Activated naive CD8-positive, alpha-beta T cell treated with anti-CD3 and anti-CD28 coated beads for 36 hours (primary cell): ENCODE measurements at places on chromosomes 2 and 18.

DNA sequence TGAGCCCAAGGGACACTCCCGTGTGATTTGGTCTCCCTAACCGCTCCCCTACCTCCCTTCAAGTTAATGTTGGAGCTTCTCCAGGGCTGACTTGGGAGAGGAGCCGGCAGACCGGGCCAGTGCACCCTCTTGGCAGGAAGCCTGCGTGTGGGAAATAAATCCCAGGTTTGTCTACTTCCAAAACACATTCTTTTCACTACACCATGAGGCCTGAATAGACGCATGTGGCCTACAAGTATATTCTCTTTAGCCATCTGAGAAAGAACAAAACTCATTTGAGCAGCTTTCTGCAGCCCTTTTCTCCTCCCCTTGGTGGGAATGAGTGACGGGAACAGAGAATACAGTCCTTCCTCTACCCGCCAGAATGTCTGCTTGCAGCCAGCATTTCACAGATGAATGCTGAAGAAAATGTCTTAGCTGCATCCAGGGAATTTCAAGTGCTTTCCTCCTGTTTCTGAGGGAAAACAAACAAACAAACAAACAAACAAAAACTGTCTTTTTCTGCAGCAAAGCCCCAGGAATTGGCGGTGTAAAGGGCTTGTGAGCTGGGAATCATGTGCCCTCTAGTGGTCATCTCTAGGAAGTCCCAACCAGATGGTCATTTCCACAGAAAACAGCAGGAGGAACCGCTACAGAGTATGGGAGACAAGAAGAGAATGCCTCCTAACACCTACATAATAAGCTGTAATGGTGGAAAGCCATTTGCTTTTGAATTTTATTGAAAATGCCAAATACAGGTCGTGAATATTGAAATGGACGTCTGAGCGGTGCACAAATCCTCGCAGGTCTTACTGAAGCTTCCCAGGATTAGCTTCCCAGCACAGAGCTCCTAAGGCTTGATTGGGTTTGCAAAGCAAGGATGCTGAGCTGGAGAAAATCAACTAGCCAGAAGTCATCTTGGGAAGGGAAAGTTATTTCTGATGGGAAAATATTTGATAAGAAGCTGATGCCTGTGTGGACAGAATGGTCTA, 41.2 kb upstream of the DAPL1 start:
- H3K4me1 ChIP-seq = no peaks in the 10 kb centered on the region
- no peak overlapping the region for H3K4me3 ChIP-seq

DNA sequence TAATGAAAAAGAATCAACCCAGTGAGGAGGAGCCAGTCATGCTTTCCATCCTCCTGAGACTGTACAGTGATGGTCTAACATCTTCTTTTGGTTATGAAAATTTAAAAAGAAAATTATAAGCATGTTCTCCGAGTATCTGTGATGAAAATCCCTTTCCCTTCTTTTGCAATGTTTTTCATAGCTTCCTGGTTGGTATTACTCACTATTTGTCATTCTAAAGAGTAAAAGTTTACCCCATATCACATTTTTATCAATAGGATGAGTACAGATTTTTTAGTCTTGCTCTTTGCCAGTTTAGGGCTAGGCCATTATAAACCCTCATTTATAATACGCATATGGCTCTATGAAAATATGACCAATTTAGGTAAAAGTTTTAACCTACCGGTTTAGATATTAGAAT, 564.1 kb downstream of the SUCLG1 start:
- no peak for DNase-seq
- H3K27me3 ChIP-seq = peaks cover 4% of the 10 kb centered on the region
- H3K27ac ChIP-seq = no peak overlapping the region
- H3K4me3 ChIP-seq = no peak overlapping the region
- no peaks in the 10 kb centered on the region for H3K4me1 ChIP-seq
- no peaks in the 10 kb centered on the region for H3K36me3 ChIP-seq

DNA sequence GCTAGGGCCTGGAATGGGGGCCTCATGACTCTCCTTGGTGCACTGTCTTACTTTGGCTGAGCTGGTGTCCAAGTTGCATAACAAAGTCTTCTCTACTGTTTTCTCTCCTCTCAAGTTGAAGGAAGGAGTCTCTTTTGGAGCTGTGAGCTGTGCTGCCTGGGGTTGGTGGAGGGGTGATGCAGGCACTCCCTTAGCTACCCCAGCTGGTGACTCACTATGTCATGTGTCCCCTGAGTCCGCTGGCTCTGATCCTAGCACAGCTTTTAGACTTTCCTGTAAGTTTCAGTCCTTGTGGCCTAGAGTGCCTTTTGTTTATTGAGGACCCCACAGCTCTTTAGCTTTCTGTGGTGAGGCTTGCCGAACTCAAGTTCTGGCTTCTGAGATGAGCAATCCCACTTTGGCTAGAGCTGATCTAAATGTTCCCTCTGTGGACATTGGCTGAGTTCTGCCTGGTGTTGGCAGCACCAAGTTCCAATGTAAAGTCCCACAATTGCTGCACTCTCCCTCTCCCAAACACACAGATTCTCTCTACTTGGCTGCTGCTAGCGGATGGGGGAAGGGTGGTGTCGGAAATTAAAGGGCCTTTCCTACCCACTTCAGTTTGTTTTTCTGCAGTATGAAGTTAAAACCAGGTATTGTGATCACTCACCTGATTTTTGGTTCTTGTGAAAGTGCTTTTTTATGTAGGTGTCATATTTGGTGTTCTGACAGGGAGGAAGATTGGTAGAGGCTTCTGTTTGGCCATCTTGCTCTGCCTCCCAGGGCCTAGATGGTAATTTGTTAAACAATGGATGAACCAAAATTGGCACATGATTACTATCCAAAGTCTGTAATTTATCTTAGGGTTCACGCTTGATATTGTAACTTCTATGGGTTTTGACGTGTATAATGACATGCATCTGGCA, 83.2 kb downstream of the COMMD1 start:
- H3K4me1 ChIP-seq = peaks cover 8% of the 10 kb centered on the region
- no peak overlapping the region for H3K27ac ChIP-seq
- no peaks in the 10 kb centered on the region for H3K27me3 ChIP-seq
- DNase-seq = no peak
- H3K4me3 ChIP-seq = no peak overlapping the region

DNA sequence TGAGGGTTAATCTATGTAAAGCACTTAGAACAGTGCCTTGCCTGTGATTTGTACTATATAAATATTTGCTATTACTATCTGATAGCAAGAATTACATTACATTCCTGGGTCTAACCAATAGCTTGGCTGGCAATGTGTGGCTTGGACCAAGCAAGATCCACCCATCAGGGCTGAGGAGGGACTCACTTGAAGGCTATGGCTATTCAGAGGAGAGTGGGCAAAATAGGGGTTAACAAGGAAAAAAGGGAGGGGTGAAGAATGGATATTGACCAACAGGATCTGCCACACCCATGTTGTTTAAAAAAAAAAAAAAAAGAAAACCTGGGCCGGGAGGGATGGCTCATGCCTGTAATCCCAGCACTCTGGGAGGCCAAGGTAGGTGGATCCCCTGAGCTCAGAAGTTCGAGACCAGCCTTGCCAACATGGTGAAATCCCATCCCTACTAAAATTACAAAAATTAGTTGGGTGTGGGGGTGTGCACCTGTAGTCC, 20.0 kb upstream of the TMBIM1 start:
- peaks cover 19% of the 10 kb centered on the region for H3K4me1 ChIP-seq
- no peak for DNase-seq
- no peak overlapping the region for H3K4me3 ChIP-seq
- no peaks in the 10 kb centered on the region for H3K36me3 ChIP-seq

DNA sequence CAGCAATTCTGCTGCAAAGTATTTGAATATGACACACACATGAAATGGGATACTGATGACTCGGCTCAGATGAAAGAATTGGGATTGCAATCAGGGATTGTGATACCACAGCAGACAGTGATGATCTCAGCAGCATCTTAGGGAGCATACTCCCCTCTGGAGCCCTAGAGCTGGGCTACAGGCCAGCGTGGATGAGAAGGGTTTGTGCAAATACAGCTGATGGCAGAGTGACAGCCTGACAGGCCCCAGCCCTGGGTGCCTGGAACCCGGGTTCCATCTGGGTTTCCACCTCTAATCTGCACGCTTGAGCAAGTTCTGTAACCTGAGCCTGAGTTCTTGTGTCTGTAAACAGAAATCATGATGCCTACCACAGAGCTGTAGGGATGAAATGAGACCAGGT, 418.0 kb downstream of the LRATD1 start:
- no peaks in the 10 kb centered on the region for H3K36me3 ChIP-seq
- no peak overlapping the region for H3K4me3 ChIP-seq
- no peaks in the 10 kb centered on the region for H3K4me1 ChIP-seq
- H3K27ac ChIP-seq = no peak overlapping the region
- no peak for DNase-seq

DNA sequence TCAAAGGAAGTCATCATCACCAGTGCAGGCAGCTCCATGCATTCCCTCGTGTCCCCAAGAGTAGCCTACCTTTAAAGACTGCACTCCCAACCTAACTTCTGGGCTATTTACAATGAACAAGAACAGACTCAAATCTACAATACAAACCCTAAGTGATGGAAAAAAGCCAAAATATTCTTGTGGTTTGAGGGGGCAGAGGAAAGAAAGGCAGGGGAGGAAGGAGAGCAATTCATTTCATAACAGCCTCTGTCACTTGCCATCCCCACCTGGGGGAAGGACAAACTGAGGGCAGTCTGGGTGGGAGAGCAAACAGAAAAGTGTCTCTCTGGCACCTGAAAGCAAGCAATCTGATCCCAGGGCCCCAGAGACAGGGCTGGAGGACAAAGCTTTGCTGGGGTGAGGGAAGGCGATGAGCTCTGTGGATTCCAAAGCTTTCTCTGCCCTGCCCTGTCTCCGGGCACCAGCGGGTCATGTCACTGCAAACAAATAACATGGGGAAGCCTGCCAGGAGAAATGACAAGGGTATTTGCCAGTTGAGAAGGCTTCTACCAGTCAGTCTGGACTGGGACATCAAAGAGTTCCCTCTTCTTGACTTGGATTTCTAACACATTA, 528.0 kb upstream of the TNP1 start:
- peaks cover 14% of the 10 kb centered on the region for H3K4me1 ChIP-seq
- no peak overlapping the region for H3K4me3 ChIP-seq
- H3K27ac ChIP-seq = no peak overlapping the region
- peaks cover 12% of the 10 kb centered on the region for H3K27me3 ChIP-seq

- H3K36me3 ChIP-seq = no peaks in the 10 kb centered on the region
- DNase-seq = no peak
- no peak overlapping the region for H3K4me3 ChIP-seq
- H3K4me1 ChIP-seq = no peaks in the 10 kb centered on the region
- no peak overlapping the region for H3K27ac ChIP-seq
Observed at GRCh38 chr2:6744038-6744437, 121.7 kb downstream of the CMPK2 start.

- H3K4me1 ChIP-seq = peaks cover 36% of the 10 kb centered on the region
- H3K27me3 ChIP-seq = no peaks in the 10 kb centered on the region
- peaks cover 32% of the 10 kb centered on the region for H3K36me3 ChIP-seq
- peak overlapping the region; percentile 95 for H3K27ac ChIP-seq
- DNase-seq = no peak
Observed at GRCh38 chr18:32093102-32093511, 1.4 kb downstream of the RNF138 start.

DNA sequence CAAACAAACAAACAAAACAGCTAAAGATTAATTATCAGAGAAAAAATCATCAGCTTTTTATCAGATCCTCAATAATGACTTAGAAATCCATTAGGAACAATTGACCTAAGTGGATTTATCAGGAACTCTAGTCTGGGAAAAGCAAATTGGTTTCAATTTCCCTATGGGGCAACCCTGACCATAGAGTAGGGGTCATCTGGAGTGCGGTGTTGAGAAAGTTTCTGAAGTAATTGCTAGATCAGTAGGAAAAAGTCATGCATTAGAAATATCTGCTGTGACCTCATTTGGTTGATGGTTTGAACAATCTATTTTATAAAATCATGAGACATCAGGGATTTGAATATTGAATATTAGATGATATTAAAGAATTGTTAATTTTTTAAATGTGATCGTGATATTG, 507.9 kb downstream of the TXNL1 start:
- H3K4me3 ChIP-seq = no peak overlapping the region
- no peak overlapping the region for H3K27ac ChIP-seq
- no peaks in the 10 kb centered on the region for H3K36me3 ChIP-seq
- DNase-seq = no peak

DNA sequence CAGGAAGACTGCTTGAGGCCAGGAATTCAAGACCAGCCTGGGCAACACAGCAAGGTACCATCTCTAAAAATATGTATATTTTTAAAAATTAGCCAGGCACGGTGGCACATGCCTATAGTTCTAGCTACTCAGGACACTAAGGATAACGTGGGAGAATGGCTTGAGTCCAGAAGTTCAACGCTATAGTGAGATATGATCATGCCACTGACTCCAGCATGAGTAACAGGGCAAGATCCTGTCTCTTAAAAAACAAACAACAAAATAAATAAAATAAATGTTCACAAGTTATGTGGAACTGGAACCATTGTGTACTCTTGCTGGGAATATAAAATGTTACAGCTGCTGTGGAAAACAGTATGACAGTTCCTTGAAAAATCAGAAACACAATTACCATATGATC, 47.2 kb downstream of the USP34 start:
- H3K27me3 ChIP-seq = no peaks in the 10 kb centered on the region
- peaks cover 65% of the 10 kb centered on the region for H3K4me1 ChIP-seq
- no peak for DNase-seq
- no peak overlapping the region for H3K4me3 ChIP-seq
- peaks cover 5% of the 10 kb centered on the region for H3K36me3 ChIP-seq

GRCh38 chr2:207162316-207162715, 3.4 kb downstream of the KLF7 start:
- H3K27me3 ChIP-seq = no peaks in the 10 kb centered on the region
- peaks cover 75% of the 10 kb centered on the region for H3K4me1 ChIP-seq
- H3K36me3 ChIP-seq = peaks cover 6% of the 10 kb centered on the region
- H3K4me3 ChIP-seq = no peak overlapping the region
- no peak for DNase-seq
- H3K27ac ChIP-seq = no peak overlapping the region

GRCh38 chr2:58006256-58006951, 40.2 kb upstream of the VRK2 start:
- no peaks in the 10 kb centered on the region for H3K36me3 ChIP-seq
- DNase-seq = no peak
- no peak overlapping the region for H3K27ac ChIP-seq
- no peak overlapping the region for H3K4me3 ChIP-seq
- H3K27me3 ChIP-seq = no peaks in the 10 kb centered on the region

- no peak overlapping the region for H3K4me3 ChIP-seq
- no peaks in the 10 kb centered on the region for H3K27me3 ChIP-seq
- H3K36me3 ChIP-seq = no peaks in the 10 kb centered on the region
- no peaks in the 10 kb centered on the region for H3K4me1 ChIP-seq
- no peak overlapping the region for H3K27ac ChIP-seq
Observed at GRCh38 chr2:4963106-4963505, 729.1 kb upstream of the SOX11 start.

- H3K27ac ChIP-seq = no peak overlapping the region
- no peak overlapping the region for H3K4me3 ChIP-seq
Observed at GRCh38 chr18:64002581-64002980, 32.7 kb downstream of the SERPINB8 start.
